ENCODE measurements at places on chromosomes 1 and 21.

GRCh38 chr1:157399343-157399983 lies 152.9 kb downstream of the FCRL5 start:
- no peak for DNase-seq

GRCh38 chr1:207952617-207953542 lies 42.0 kb upstream of the CD34 start:
- no peak for DNase-seq

DNA sequence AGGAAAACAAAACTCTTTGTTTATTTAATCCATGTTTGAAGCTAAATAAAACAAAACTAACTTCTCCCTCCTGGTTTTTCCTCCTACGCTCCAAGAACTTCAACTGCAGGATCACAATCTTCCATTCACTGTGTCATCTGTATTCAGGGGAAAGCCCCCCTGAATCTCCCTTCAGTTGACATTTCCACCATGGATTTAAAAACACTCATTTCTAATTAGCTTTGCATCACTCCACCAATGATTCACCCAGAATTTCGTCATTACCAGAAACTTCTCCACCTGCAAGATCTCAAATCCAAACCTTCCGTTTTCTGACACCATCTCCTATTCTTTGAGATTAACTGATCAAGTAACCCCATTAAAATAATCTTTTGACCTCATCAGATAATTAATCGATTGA lies 10.9 kb upstream of the RGS5 start:
- no peak for DNase-seq

DNA sequence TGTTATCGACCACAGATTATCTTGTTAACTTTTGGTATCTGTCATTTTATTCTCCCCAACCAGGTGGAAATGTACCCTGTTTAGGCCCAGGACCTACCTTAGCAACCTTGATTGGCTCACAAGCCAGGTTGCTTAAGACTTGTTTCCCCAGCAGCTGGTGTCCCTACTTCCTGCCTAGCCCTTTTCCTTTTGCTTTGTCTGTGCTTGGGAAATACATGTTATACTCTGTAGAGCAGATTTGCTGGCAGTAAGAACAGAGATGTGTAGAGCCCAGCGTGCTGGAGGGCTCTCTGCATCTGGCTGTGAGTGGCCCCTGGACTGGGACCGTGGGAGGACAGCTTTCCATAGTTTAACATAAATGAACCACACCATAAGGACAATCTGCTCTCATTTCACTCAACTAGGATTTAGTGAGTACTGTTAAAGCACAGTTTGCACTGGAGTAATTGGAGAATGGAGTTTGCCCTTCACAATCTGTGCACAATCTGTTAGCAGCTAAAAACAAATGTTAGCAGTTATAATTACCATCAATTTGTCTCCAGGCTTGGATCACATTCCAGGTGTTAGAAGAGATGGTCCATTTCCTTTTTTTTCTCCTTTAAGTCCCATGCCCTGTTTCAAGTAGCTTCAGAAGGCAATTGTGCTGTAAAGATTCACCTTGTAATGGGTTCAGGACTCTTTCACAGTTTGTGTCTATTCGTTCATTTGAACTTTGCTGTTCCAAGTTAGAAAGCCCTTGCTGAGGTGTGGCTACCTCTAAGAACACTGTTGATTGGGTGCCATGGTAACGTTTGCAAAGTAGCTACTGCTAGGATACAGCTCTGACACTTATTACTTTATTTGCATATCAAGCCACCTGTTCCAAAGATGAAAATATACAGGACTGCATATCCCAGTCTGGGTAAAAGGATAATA lies at the start of gene APOBEC4:
Gene APOBEC4 (minus strand): TSS at position 770 of the 915 bp plus-strand sequence. CDS start 4,535 bp downstream, outside the sequence.
- DNase-seq = peak; percentile 98

- no peak for DNase-seq
Observed at GRCh38 chr1:30450148-30450817, 273.1 kb downstream of the MATN1 start.

- no peak for DNase-seq
Observed at GRCh38 chr1:152907686-152908601, at the start of gene IVL. Gene IVL (plus strand): TSS chr1:152908546. CDS start chr1:152909798, 1,252 bp downstream.

DNA sequence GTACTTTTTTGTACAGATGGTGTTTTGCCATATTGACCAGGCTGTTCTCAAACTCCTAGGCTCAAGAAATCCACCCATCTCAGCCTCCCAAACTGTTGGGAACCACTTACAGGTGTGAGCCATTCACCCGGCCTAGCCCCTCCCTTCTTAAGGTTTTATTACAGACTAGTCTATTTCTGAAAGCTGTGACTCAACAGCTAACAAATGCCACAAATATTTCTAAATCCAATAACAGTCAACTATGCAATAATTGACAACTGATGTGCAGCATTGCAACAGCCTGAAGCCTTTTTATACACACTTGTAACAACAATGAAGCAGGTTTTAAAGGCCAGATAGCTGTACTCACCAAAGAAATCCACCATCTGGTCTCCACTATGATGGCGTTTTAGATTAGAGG lies 51.4 kb downstream of the GRIK1 start:
- peak; percentile 71 for DNase-seq

- no peak for DNase-seq
Observed at GRCh38 chr1:93362237-93362636, 16.5 kb downstream of the DR1 start.

GRCh38 chr1:206589206-206589605 lies 23.1 kb downstream of the EIF2D start:
- no peak for DNase-seq

DNA sequence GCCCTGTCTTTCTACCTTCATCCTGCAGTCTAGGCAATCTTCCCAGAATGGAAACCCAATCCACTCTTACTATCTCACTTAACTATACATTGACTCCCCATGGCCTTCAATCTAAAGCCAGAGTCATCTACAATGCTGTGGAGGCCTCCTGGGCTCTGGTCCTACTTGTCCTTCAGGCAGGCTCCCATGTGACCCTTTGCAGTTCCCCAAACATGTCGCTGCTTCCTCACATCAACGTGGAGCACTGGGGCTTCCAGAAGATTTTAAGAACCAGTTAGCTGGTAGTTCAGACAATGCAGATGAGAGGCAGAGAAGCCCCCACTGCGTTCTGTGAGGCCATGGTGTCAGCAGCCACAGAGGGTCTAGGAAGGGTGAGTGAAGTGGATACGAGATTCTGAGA lies 18.6 kb downstream of the LYPD8 start:
- no peak for DNase-seq

GRCh38 chr1:109398343-109399225 lies 866 bp upstream of the SORT1 start:
- DNase-seq = no peak
